ENCODE measurements at places on chromosomes 6 and 20.

GRCh38 chr6:90483116-90483839 is 103.6 kb downstream of the MAP3K7 start:
- no peak for DNase-seq

DNA sequence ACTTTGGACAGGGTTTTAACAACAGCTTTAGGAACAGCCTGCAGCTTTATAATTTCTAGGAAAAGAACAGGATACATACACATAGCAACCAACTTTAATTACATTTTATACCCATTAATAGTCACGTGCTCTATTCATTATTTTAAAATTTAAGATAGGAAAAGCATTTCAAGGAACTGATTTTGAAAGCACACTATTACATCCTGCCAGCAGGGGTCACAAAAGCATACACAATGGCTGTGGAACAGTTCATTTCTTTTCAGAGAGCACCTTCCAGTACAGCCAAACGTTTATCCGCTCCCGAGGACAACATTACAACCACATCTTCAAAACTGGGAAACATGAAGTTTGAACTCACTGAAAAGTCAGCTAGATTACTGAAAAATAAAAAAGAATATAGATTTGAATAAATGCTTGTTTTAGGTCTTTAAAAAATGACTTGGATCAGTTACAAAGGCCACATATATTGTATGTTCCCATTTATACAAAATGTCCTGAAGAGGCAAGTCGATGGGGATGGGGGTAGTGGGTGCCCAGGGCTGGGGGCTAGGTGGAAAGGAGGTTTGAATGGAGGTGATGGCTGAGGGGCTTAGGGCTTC is 104.6 kb upstream of the EXOC2 start:
- no peak for DNase-seq

GRCh38 chr20:56943946-56944945 is 315.1 kb downstream of the TFAP2C start:
- DNase-seq, result no peak

DNA sequence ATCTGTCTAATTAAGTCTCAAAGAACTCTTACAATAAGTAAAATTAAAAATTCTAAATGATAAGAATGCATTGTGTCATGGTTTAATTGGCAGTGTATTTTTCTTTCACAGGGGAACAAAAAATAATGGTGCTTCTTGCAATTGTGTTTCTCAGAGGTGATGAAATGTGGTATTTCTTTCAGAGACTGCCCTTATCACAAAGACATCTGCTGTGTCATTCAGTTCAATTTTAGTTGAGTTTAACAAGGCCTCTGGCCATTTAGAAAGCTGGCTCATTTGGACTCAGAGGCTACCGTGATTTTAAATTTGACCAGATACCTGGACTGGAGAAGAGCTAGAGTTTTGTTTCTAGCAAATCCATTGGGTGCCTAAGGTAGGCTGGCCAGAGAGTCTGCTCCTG is 23.6 kb upstream of the ZNF831 start:
- no peak for DNase-seq

GRCh38 chr6:165245701-165246100 is 63.7 kb downstream of the C6orf118 start:
- DNase-seq, result no peak
